ENCODE measurements at places on chromosomes 3 and 15.

DNA sequence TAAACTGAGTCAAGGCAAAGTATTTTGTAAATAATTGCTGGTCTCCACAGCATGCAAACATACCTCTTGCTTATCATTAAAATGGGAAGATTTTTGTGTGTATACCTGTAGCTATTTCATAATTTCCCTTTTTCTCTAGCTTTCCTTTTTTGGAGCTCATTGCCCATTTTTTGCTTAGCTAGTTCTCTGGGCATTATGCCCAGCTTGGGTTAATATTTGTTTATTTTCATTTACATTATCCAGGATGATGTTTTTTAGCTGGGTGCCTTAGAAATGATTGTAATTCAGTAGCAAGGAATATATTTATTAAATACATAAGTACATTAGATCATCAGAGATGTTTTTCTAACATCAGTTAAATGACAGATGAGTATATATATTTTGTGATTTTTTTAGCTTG is 1271.7 kb upstream of the GBE1 start:
- no peak for DNase-seq

- DNase-seq: no peak
These were observed 1.8 kb downstream of the STAG1 start for GRCh38 chr3:136750209-136750896.

GRCh38 chr15:101039461-101039860 is 120.3 kb downstream of the LRRK1 start:
- no peak for DNase-seq

DNA sequence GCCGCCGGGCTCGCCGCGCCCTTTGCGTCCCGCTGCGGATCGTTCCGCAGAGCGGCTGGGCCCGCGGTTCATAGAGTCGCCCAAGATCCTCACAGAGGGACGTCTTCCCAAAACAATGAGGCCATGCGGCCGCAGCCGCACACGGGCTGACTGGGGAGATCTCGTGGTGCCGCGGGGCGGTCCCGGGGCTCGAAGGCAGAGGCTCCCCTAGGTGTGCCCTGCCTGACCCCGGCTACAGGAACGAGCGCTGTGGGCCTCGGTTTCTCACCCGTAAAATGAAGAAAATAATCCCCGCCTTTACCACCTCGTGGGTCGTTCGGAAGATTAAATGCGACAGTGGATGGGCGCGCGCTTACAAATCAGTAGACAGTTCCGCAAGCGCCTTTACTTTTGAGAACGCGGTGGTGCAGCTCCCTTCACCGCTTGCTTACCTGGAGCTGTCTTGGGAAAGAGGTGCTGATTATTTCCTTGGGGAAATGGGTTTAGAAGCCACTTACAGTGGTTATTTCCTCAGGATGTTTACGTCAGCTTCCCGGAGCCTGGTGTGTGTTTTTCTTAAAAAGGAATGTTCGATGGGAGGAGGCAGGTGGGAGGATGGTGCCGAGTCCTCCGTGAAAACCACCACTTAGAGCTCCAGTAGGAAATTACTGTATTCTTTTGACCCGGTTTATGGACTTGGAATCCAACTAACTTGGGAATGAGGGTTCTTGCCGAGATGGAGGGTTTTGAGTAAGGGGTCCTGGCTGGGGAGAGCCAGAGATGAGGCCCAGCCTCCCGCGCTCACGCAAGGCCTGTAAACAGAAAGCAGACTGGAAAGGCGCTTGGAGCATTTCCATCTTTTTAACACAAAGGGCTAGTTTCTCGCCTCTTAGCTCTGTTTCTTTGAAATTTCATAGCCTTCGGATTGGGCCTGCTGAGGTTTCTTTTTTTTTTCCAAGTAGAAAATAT is 1.9 kb upstream of the MEX3B start:
- DNase-seq: no peak

- no peak for DNase-seq
These were observed 580.1 kb downstream of the ROBO2 start for GRCh38 chr3:77620009-77620408.

DNA sequence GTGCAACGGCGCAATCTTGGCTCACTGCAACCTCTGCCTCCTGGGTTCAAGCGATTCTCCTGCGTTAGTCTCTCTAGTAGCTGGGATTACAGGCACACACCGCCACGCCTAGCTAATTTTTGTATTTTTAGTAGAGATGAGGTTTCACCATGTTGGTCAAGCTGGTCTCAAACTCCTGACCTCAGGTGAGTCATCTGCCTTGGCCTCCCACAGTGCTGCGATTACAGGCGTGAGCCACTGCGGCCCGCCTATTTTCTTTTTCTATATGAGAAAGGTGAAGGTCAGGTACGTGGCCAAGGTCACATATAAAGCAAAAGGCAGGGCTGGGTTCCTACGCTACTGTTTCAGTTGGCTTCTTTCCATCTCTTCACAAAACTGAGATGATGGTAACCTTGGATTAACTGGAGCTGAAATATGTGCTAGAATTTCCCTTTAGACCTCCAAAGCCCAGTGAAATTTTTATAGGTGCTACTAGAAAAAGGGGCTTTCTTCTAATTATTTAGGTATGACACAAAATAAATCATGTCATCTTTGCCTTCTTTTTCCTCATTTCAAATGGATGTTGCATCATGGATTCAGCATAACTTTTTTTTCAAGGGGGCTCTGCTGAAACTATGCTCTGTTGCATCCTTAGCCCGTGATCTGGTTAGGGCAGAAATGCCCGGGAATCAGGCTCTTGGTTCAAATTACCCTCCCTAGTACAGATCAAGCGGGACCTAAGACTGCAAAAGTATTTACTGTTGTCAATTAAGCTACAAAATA is 68.5 kb downstream of the MYO1E start:
- DNase-seq: no peak

All from SK-MEL-5 (cell line).